ENCODE measurements at places on chromosomes 11 and 22.

DNA sequence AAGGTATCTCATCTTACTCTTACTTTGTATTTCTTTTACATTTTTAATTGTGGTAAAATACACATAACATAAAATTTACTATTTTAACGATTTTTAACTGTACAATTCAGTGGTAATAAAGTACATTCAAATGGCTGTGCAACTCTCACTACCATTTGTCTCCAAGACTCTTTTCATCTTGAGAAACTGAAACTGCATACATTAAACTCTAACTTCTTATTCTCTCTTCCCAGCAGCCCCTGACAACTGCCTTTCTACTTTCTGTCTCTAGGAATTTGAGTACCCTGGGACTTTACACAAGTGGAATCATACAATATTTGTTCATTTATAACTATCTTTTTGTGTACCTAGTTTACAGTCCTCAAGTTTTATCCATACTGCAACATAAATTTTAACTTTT, 725.8 kb upstream of the KIRREL3 start:
- no peak for DNase-seq

- no peak for DNase-seq
Observed at GRCh38 chr22:20545681-20546521, 38.5 kb downstream of the MED15 start.

GRCh38 chr11:32012049-32012448, 78.8 kb upstream of the RCN1 start:
- no peak for DNase-seq

- no peak for DNase-seq
Observed at GRCh38 chr11:76587820-76588454, 82.6 kb downstream of the LRRC32 start.

DNA sequence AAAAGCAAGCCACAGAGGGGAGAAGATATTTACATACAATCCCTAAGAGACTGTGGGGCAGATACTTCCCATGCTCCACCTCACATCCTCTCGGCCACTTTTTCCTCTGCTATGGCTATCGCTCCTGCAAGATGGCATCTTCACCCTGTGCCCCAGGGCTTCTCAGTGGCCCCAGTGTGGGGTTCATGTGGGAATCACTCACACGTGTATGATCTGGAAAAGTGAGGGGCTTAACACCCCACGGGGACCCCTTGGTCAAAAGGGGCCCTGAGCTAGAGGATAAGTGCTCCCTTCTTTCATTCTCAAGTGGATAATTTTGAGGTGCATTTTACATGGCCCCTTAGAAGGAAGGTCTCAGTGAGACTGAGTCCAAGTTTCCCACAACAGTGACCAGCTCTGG, 28.7 kb downstream of the C11orf58 start:
- no peak for DNase-seq

Measured in NCI-H1436 treated with DMSO at 0.1 percent for 48 hours (cell line).